ENCODE measurements at places on chromosomes 7 and 10. TPM values are rescaled to one million over a fixed set of nuclear protein-coding genes. Genes with fewer than 3 reads are reported as not detected.

DNA sequence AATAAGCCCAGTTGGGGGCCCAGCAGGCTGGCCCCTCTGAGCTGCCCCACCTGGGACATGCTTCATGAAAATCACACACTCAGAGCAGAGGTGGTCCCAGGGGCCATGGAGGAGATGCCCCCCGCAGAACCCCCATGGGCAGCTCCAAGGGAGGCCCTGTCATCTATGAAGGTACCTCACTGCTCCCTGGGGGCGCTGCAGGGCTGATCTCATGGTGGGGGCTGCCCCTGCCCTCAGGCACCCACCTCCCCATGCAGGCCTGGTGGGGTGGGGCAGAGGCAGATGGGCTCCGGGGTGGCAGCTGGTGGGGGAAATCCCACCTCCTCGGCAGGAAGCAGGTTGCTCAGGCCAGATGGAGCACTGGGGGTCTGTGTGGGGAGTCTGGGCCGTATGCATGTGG lies 60.5 kb downstream of the YKT6 start:
- no peak for DNase-seq

GRCh38 chr7:121107923-121108498 lies 119.5 kb downstream of the CPED1 start:
- DNase-seq = peak; percentile 34

GRCh38 chr7:105803429-105803736 lies 73.0 kb downstream of the ATXN7L1 start:
- no peak for DNase-seq

DNA sequence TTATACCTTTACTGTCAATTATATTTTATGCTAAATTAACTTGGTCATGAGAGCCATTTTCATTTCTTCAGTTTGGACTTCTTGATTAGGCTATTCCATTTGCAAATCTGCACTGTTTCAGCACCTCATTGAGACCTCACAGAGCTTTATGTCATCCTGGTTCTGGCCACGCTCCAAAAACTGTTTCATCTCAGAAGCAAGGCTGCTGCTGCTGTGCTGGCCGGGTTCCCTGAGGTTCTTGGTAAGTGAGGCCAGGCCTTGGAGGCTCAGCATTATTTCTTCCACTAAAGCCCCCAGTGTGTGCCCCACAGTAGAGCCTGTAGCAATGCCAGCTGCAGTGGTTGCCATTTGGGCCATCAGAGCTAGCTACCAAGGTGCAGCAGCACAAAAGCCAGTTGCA lies 7.8 kb upstream of the ZNF485 start:
- no peak for DNase-seq

DNA sequence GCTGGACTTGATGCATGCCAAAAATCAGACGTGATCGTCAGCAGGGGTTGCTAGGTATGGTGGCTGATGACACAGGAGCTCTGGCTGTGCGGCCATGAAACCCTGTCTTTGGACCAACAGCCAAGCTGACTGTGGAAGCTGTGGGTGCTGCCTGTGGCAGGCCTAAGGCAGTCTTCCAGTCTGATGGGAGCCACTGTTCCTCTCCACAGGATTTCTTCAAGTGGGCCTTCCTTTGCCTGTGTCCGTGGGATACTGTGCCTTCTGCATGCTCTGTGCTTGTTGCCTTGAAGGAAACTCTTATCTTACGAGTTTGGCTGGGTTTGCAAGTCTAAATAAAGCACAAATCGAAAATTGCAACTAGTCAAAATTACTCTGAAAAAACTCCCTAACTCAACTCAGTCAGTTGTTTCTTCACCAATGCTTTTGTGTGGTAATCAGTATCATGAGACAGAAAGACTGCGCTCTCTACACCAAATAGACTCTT lies 101.9 kb upstream of the PDLIM1 start:
- DNase-seq = no peak

- no peak for DNase-seq
These were observed 156.5 kb upstream of the PPP2R2D start for GRCh38 chr10:131744346-131744745.

- no peak for DNase-seq
These were observed 23.7 kb upstream of the MRC1 start for GRCh38 chr10:17785276-17785930.

DNA sequence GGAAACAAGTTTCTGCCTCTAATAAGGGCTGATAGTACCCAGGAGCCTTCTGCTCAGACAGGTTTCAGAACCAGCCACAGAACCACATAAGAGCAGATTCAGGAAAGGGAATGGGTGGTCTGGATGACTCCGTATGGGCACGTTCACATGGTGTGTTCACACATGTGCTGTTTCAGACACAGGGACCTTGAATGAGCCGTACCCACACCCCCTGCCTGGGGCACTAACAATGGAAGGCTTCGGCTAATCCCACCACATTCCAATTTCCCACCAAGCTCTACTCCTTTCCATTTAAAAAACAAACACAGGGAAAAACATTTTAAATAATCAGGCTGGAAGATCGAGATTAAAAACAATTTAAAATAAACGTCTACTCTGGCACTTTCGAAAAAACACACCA lies 217.3 kb downstream of the GRID1 start:
- no peak for DNase-seq

DNA sequence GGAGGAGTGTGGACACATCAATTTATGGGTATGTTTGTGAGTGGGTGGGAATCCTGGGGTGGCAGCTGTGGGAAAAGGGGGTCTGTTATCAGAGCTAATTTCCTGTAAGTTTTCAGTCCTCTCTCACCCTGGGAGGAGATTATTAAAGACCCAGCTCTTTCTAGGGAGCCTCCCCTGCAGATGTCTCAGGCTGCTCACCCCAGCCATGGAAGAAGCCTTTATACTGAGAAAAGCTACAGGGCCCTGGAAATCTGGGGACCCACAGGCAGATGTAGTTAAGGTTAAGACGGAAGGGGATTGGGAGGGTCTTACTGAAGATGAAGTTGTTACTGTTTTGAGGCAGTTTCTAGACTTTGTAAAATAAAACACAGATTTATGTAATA lies 4.6 kb downstream of the ZNF680 start:
- no peak for DNase-seq

DNA sequence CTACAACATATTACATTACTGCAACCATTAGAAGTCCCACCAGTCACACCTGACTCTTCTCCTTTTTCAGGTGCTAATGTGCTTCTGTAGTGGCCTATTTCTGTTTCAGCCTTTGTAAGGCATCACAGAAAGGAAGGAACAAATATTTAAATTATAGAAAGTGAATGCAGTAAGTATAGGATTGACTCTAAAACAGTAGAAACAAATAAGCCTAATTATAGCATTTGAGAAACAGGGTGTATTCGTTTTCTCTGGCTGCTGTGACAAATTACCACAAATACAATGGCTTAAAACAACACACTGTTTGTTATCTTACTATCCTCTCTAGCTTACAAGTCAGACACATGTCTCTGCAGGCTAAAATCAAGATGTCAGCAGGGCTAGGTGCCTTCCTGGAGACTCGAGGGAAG lies 69.4 kb downstream of the CCSER2 start:
- DNase-seq = no peak

DNA sequence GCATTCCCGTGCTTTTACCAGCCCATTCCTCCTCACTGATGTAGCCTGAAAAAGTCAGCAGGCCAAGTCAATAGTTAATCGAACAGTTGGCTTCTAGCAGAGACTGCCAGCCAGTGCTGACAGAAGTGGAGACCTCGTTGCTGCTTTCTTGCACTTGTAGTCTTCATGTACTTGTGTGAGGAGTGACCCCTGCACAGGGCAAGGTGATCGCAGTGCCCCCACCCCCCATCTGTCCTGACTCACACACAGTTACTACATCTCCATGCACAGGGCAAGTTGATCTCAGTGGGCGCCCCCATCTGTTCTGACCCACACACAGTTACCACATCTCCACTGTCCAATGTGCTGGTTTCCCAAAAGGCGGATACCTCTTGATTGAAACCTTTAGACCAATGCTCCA lies 34.2 kb downstream of the C10orf71 start:
- DNase-seq = no peak

DNA sequence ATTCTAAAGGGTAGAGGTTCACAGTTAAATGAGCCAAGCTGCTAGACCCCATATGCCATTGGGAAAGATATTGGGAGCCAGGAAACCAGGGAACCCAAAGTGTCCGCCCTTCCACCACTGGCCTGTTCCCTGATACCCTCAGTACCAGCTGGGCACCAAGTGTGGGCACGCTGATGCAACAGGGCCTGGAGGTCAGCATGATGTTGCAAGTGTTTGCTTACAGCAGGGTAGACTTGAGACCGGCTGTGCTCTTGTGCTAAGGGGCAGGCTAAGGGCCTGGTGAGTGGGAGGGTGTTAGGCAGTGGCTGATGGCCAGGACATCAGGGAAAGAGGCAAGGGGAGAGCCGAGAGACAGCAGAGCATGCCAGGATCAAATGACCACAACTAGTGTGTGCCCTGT lies 21.0 kb upstream of the MYL7 start:
- DNase-seq = no peak

- DNase-seq = no peak
These were observed 231.6 kb downstream of the TRIL start for GRCh38 chr7:28726555-28726954.

- no peak for DNase-seq
These were observed 509.5 kb downstream of the DNAJB6 start for GRCh38 chr7:157846271-157846670.

DNA sequence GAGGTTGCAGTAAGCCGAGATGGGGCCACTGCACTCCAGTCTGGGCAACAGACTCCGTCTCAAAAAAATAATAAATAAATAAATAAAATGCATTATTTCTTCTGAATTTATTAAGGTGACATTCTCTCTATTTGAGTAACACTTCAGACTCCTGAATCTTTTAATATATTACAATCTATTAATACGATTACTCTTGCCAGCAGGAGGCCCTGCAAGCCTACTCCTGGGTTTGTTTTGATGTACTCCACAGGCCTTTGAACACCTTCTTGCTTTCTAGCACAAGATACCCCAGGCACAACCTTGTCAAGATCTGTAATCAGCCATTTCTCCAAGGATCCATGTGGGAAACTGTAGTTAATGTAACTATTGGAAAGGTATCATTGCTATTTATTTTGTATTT lies 63.5 kb downstream of the COBL start:
- no peak for DNase-seq

DNA sequence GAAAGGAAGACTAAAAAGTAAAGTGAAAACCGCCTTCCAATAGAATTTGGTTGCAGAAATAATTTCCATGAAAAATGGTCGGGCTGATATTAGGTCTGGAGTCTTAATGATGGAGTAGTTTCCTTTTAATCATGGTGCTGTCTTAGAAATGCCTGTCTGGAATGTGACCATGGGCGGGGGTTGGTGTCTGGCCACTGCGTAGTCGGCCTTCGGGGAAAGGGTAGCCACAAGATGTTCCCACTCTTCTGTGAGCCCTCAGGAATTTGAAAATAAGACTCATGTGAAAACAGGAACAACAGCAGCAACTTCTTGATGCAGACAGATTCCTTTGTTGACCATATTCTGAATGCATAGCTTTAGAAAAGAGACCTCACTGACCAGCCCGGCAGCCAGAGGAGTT lies 176.8 kb downstream of the KIAA1217 start:
- DNase-seq = no peak

DNA sequence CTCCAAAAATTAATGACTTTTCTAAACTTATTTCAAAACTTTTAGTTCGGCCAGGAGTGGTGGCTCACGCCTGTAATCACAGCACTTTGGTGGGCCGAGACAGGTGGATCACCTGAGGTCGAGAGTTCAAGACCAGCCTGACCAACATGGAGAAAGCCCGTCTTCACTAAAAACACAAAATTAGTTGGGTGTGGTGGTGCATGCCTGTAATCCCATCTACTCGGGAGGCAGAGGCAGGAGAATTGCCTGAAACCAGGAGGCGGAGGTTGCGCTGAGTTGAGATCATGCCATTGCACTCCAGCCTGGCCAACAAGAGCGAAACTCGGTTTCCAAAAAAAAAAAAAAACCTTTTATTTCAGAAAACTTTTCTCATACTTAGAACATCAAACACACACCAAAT lies 8.3 kb downstream of the NAMPT start:
- DNase-seq = no peak

DNA sequence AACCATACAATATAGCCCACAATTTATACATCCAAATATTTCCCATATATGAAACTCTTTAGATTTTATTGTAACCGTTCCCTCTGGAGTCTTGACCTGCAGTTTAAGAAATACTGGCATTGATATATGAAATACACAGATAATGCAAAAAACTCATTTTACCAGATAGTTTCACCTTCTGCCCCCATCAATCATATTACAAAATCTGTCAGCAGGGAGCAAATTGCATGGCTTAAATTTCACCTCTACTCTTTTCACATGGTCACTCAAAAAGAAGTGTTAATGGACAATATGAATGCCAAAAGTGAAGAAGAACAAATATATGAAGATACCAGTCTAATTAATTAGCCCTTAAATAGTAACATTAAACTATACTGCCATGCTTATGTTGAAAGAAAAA lies 57.0 kb upstream of the TMEM106B start:
- DNase-seq = no peak

- no peak for DNase-seq
These were observed 115.8 kb downstream of the MAGI2 start for GRCh38 chr7:79337717-79338116.

- no peak for DNase-seq
These were observed 232.1 kb upstream of the PCLO start for GRCh38 chr7:83394776-83395175.

GRCh38 chr7:3243680-3244079 lies 57.4 kb upstream of the SDK1 start:
- no peak for DNase-seq

- DNase-seq = no peak
These were observed 8.2 kb downstream of the NKX2-3 start for GRCh38 chr10:99540657-99541531.

DNA sequence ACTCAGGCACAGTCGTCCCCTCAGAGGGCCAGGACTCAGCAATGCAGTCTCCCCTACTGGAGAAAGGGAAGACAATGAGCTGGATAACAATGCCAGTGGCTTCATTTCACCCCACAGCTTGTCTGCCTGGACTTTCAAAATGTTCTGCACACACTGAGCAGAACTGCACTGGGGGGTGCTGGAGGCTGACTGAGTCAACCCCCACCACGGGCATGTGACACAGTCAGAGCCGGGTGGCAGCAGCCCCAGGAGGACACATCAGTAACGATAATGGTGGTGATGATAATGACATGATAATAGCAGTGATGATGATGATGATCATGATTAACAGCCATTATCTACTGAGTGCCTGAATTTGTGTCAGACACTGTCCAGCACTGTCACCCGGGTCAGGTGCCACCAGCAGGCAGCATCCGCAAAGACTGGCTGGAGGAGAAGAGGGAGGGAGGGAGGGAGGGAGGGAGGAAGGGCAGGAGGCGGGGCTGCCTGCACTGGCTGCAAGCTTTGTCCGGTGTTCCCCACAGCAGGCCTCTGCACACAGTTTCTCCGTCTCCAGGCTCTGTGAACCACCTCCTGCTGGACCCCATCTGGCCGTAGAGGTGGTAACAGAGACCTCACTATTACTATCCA lies 67.4 kb downstream of the PLXNA4 start:
- DNase-seq = no peak

The OR13A1 gene
- 0.15 TPM for polyA plus RNA-seq

The FAM180A gene
- polyA plus RNA-seq = not detected

The EPO gene
- 0.38 TPM for polyA plus RNA-seq

The TRAPPC14 gene
- 16.9 TPM for polyA plus RNA-seq

The STAMBPL1 gene
- polyA plus RNA-seq = 1.8 TPM

The FAM107B gene
- 121 TPM for polyA plus RNA-seq

The ELMO1 gene
- polyA plus RNA-seq = 9.0 TPM

The CRYGN gene
- 5.6 TPM for polyA plus RNA-seq

Measured in renal cortex interstitium (tissue), 15 donors.